Brain (organoid and tissue), 16 donors: ENCODE measurements at places on chromosomes 4 and X.
A peak's percentile ranks its signal among the peaks of the same experiment; 100 is the strongest.

DNA sequence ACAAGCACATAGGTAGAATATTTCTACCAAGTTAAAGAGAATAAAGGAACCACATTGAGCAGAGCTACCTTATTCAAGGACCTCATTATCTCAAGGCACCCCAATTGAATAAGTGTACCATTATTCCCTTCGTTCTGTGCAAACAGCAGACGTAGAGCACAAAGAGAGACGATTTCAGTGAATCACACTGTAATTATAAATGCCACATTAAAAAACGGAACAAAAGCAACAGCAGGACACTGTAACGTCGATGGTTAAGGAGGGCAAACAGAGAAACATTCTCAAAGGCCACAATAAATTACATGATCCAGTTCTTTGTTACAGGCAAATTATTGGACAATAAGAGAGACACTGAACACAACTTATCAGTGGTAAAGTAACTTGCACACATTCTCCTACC lies 644.1 kb upstream of the TENM3 start:
- no peak for DNase-seq

- peak; percentile 13 for DNase-seq
These were observed 73.6 kb upstream of the QRFPR start for GRCh38 chr4:121454251-121454979.

DNA sequence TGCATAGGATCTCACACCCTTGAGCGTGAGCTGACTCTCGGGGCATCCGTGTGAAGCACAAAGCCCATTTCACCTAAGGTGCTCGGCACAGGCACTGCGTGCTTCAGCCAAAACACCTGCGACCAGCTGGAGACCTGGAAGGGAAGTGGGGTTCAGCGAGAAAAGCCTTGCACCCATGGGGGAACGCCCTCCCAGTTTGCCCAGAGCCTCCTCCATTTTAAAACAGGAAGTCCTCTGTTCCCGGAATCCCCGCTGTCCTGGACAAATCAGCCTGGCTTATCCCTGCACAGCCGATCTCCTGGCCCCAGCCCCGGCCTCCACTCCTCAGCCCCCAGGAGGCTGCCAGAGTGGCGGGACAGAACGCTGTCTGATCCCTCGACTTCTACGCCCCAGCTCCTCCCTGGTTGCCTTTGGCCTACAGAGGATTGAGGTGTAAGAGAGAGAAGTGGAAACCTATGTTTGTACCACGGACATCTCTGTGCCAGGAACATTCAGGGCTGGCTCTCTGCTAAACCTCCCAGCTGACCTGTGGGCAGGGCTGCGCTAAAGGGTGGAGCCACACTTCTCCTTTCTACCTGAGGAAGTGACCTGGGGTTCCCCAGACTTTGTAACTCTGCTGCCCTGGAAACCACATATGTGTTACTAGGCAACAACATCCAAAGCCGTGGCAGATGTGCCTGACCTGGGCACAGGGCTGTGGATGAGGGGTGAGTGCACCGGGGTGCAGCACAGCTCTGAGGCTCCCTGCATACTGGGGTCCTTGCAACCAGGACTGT lies 3.8 kb upstream of the C4orf50 start:
- no peak for DNase-seq

GRCh38 chrX:47311932-47312774 lies 58.2 kb upstream of the ZNF157 start:
- DNase-seq: peak; percentile 77

GRCh38 chr4:129972257-129972656 lies 876.3 kb downstream of the C4orf33 start:
- DNase-seq: no peak

DNA sequence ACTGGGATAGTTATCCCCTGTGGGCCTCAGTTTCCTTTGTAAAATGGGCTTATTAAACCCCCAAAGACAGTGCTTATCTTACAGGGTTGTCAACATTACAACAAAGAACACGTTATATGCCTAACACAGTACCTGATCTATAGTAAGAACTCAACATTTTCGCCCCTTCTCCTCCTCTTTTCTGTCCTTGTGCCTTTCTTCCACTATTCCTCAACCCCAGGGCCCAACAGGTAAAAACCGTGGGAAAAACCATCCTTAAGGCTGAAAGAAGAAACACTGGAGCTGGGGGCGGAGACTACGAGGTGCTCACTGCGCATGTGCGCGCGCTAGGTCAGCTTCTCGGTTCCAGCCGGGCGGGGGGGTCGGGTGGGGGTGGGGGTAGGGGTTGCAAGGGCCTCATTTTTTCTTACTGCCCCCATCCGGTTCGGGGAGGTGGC lies 426 bp upstream of the XIAP start:
- DNase-seq: peak; percentile 87

DNA sequence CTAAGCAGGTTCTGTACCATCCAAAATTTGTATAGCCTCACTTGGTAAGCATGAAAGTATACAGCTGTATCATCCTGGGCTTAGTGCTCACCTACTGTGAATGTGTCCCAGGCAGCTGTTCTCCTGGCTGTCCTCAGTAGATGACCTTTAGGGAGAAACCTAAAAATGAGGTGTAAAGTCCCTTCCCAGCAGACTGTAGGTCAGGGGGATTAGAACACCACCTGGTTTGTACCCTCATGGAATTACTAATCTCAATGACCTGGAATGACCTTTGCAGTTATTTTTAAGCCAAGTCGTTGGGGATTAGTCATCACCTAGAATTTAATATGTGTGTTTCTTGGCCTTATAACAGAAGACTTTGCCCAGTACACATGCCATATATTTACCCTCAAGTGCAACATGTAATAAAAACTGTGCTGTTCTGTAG lies 39.1 kb upstream of the MBTPS2 start:
- no peak for DNase-seq

DNA sequence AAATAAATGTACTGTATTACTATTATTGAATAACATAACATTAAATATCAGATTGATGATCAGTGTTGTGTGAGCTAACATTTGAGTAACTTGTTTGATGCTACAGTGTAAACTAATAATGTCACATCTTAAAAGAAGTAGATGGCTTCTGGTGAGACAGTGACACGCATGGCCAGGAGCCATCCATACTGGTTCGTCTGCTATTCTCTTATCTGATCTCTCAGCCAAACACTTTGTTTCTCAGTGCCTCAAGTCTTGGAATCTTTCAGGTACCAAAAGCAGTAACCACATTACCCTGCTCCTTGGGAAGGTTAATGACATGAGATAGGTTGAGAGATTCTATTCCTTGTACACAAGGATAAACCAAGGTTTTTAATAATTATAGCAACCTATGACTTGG lies 198.1 kb upstream of the IGFBP7 start:
- no peak for DNase-seq

GRCh38 chr4:177380730-177381287 lies 61.4 kb downstream of the AGA start:
- DNase-seq: no peak

- no peak for DNase-seq
These were observed 328.6 kb upstream of the NR3C2 start for GRCh38 chr4:148770848-148771247.

- no peak for DNase-seq
These were observed 508.4 kb upstream of the GALNT7 start for GRCh38 chr4:172660251-172660650.

DNA sequence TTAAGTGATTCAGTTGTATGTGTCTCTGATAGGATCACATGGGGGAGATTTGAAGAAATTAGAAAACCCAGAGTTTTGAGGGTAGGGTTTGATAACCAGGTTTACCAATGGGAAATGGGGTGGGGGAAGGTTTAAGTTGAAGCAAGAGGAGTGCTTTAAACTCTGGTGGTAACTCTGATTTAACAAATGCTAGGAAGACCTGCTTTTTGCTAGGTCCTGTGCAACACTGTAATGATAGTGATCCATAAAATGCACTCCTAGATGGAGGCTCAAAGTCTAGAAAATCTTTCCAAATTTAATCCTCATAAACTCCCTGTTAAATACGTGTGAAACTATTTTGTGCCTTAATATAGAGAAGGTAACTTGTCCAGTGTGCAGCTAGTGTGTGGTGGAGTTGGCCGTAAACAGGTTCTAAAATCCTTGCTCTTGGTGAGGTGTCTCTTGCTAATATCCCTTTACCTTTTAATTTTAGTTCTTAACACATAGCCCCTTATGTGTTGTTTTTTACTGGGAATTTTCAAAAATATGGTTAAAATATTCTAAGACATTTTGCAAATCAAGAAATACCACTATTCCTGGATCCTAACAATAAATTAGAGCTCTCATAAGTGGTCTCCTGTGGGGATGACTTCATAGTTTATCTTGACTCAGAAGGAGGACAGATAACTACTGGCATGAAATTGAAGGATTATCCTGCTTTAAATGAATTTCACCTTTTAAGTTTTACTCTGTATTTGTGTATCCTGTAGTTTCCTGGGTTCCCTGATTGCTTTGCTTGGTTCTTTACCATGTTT lies 4.1 kb downstream of the RPL34 start:
- no peak for DNase-seq

- no peak for DNase-seq
These were observed 62.7 kb upstream of the ARHGAP36 start for GRCh38 chrX:130995439-130995838.

DNA sequence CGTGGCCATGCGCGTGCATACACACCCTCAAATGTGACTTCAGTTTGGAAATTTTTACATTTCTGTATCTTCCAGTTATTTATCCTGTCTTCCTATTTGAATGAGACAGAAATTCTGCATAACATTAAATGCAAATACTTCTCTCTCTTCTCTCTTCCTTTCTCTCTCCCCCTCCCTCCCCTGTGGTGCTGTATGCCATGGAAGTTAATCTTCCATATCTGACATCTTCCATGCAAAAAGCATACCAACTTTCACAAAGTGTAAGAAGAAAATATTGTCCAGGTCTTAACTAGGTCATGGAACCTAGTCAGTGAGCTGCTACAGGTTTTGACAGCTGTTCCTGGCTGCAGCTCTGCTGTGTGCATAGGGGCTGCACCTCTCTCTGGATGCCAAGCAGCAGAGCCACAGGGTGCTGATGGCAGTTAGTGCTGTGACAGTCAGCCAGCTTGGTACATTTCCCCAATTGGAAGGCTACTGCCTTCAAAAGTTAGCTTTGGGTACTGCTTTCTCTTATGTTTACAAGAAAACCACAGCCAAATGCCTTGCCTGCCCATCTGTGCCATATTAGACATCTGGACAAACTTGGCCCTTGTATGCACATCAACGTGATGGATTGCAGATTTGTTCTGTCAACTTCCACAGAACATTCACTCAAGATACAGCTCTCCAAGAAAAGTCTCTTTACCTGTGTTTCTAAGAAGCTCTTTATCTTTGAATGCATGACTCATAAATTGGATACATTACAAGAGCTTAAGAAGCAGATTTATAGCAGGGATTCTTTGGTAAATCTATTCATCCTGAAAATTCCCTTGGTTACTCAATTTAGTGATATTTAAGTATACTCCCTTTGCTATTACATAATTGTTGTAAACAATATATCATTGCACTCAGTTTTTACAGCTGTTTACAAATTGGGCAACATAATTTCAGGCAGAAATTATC lies 623.8 kb downstream of the EPHA5 start:
- DNase-seq: peak; percentile 40

- DNase-seq: peak; percentile 58
These were observed 95.8 kb downstream of the DHX15 start for GRCh38 chr4:24488399-24489164.

DNA sequence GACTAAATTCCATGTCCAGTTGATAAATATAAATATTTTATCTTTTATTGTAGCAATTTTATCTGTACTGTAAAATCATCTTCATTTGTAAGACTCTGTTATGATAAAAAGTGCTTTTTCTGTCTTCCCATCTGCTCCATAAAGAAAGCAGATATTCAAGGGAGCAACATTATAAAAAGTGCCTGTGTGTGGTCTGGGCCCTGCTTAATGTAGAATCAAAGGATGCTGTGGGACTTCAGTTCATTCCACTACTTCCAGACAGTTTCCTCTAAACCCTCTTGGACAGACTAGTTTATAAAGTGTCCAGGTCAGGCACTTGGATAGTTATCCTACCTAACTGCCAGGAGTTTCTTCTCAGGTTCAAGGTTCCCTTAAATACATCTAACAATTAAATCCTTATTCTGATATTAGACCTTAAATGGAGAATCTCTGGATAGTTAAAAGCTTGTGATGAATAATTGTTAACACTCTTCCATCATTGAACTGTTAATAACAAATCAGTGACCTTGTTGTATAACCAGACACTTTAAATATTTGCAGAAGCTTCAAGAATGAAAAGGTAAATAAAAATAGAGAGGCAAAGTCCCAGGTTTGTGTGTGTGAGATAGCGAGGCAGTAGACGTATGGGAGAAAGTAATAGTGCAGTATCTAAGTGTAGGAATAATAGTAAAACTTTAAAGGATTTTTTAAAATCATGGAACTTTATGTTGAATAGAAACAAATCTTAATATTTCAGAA lies 237.5 kb upstream of the CTSO start:
- no peak for DNase-seq

GRCh38 chrX:51851507-51852085 lies 41.8 kb upstream of the MAGED1 start:
- no peak for DNase-seq
